Urinary bladder (tissue), 4 donors: ENCODE measurements at places on chromosomes 4 and X. TPM values are rescaled to one million over a fixed set of nuclear protein-coding genes. Genes with fewer than 3 reads are reported as not detected.

DIAPH2 gene
- 11.8 TPM for polyA plus RNA-seq

RHOH gene
- 3.2 TPM for polyA plus RNA-seq

NDST4 gene
- 0.04 TPM for polyA plus RNA-seq

CXCL6 gene
- polyA plus RNA-seq = not detected

FBXW7 gene
- polyA plus RNA-seq = 7.9 TPM

DTHD1 gene
- 0.04 TPM for polyA plus RNA-seq

CSN1S1 gene
- 0.19 TPM for polyA plus RNA-seq

NAA11 gene
- polyA plus RNA-seq = not detected

BEX2 gene
- 9.8 TPM for polyA plus RNA-seq

HTN3 gene
- not detected for polyA plus RNA-seq

- no peak for DNase-seq
Observed at GRCh38 chr4:25759101-25759500, 103.5 kb downstream of the SLC34A2 start.

GRCh38 chr4:5893004-5893580 lies at the start of gene CRMP1:
TSS of gene CRMP1 (minus strand) at chr4:5893086. CDS start at chr4:5892969, 117 bp downstream.
- no peak for DNase-seq

- DNase-seq = no peak
Observed at GRCh38 chrX:118761939-118762707, 34.7 kb downstream of the IL13RA1 start.

- peak; percentile 2 for DNase-seq
Observed at GRCh38 chr4:2714061-2714770, 41.9 kb downstream of the TNIP2 start.

DNA sequence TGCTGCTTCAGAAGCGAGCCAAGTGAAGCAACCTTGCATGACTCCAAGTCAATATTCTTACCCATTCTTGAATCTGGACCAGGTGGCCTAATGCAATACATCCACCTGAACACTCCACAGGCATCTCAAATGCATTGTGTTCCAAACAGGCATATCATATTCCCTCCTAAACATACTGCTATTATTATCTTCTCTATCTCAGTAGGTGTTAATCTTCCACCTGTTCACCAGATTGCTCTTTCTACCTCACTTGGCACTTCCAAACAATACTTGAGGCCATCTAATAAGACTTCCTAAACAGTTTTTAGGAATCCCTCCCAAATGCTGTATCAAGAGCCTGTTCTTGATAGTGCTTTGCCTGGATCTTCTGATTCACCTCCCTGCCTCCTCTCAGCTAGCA lies 90.7 kb downstream of the GPRIN3 start:
- no peak for DNase-seq

DNA sequence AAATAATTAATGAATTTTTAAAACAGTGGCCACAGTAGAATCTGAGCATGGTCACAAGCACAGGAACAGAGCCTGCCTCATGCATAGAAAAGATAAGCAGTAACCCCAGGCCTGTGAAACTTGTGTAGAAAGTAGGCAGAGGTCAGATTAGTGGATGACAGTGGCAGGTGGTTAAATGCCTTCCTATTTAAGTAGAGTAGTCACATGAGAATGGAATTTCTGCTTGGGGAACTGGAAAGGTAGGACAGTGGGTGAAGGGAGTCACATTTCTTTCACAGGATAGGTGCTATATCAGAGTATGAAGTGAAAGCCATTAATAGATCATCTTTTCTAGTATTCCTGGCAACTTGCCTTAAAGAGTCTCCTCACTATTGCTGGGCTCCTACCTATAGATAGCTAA lies 34.9 kb upstream of the ASB12 start:
- no peak for DNase-seq

DNA sequence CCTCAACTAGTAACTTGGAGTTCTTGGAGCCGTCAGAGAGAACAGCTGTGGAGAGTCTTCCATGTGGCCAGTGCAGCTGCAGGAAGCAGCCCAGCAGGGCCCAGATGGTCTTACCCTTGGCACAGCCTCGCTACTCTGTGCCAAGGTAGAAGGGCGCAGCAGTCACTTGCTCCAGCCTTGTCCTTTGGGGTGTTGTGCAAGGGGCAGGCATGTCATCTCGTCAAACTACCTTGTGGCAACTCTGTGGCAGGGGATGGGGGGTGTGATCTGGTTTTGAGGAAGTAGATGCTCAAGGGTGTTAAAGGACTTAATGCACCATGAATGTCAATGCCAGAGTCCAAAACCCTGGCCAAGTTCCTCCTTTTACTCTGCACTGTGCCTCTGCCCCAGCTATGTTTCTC lies 34.2 kb upstream of the TBC1D14 start:
- DNase-seq = no peak

DNA sequence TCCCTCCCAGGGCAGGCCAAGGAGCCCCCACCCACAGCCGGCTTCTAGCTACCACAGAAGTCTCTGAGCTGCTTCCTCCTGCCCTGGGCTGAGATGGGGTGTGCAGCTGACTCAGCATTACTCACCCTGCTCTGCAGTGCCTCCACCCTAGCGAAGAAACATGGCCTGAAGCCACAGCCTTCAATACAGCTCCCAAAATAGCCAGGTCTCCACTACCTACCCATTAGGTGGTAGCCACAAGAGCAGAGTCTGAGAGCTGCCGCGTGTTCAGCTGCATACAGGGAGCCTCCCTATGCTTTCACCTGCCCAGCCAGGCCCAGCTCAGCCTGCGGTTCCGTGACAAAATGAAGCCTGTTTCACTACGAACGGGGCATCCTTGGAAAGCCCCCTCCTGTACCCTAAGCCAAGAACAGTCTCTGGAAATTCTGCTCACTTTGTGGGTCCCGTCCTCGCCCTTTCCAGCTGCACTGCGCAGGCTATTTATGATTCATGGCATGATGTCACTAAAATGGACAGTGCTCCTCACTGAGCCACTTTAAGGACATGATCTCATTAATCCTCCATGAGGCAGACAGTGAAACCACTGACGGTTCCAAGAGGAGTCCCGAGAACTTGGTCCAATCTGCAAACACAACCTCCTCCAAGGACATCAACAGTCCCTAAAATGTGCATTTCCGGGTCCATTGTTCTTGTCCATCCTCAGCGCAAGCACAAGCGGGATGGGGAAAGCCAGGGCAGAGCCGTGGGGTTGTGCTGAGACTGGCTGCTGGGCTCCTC lies 20.2 kb downstream of the WDR1 start:
- DNase-seq = no peak

- DNase-seq = no peak
Observed at GRCh38 chr4:175422331-175422730, 389.7 kb downstream of the GPM6A start.

GRCh38 chrX:13103188-13103913 lies 58.9 kb upstream of the FAM9C start:
- DNase-seq = no peak

DNA sequence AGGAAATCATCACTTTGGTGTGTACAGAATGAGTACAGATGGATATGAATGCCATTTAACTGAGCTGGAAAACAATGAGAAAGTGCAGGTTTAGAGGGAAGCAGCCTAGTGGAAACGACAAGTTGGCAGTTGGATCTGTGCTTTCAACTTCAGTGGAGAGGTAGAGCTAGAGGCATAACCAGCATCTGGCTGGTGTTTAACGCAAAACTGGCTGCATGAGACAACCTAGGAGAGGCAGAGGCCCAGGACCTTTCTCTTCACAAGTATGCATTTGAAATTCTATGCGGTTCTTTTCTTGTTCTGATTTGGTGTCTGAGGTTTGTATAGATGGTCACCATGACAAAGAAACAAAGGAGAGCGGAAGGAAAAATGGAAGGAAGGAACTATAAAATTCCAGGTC lies 63.1 kb downstream of the ANXA5 start:
- DNase-seq = no peak

GRCh38 chrX:33906971-33907370 lies 225.1 kb downstream of the FAM47A start:
- no peak for DNase-seq

DNA sequence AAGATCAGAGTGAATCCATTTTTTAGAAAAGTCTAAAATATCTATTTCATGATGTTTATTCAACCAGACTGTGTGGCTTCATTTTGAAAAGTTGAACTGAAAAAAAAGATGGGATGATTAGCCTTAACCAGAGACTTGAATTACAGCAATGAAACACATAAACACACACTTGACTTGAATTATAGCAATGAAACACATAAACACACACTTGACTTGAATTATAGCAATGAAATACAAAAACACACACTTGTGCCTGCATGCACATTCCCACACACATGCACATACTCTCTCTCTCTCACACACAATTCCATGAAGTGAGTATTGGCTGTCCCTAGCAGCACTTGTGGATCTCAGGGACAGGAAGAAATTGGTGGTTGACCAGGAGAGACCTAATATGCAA lies 286.8 kb downstream of the USP46 start:
- DNase-seq = no peak

- DNase-seq = no peak
Observed at GRCh38 chr4:48311896-48312295, 29.4 kb upstream of the SLAIN2 start.

DNA sequence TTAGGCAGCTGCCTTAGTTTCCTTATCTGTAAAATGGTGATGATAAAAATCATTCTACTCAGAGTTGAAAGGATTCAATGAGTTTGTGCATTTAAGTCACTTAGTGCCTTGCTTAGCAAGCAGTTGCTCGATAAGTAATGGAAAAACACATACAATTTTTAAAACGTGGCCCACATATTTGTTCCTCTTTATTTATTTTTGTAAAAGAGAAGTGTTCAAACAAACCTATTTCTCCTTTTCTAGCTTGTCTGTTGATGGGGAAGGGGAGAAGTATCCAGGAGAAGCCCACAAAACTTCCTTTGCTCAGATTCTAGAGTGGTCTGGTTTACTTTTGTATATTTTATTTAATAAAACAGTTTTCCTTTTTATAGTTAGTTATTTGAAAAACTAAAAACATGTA lies 3.3 kb upstream of the HPGDS start:
- no peak for DNase-seq

GRCh38 chrX:38055170-38055847 lies 49.0 kb downstream of the SYTL5 start:
- no peak for DNase-seq

DNA sequence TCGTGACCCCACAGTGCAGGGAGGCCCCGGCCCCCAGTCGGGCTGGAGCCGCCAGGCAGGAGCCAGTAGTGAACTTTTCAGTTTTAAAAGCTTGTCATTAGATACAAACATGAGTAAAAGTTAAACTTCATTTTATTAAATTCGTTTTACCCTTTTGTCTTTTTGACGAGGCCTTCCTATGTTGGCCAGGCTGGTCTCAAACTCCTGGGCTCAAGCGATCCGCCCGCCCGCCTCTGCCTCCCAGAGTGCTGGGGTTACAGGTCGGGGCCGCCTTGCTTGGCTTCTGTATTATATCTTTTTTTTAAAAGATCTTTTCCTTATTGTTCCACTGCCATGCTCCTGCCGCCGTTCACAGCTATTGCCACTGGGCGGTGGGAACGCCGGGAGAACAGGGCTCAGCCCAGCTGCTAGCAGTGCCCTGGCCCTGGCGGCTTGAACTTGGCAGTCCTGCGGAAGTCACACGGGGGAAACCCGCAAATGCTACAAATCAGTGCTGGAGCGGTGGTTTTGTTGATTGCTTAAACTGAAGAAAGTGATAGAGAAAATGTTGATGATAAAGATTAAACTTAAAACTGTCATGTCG lies 968 bp upstream of the NELFA start:
- no peak for DNase-seq

GRCh38 chr4:109295081-109295480 lies 7.4 kb downstream of the COL25A1 start:
- no peak for DNase-seq

DNA sequence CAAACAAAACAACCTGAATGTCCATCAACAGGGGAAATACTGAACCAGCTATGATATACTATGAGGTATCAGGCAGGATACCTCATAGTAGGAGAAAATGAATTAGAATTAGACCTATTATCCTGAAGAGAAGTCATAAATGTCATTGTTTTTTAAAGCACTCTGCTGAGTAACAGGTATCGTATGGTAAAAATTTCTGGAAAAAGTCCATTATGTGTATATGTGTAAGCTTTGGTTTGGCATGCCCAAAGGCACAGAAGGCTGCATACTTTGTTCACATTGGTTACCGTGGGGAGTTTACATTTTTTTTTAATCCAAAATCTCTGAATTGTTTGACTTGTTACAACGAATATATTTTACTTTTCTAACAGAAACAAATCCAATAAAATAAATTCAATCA lies 70.5 kb downstream of the RPS3A start:
- no peak for DNase-seq

DNA sequence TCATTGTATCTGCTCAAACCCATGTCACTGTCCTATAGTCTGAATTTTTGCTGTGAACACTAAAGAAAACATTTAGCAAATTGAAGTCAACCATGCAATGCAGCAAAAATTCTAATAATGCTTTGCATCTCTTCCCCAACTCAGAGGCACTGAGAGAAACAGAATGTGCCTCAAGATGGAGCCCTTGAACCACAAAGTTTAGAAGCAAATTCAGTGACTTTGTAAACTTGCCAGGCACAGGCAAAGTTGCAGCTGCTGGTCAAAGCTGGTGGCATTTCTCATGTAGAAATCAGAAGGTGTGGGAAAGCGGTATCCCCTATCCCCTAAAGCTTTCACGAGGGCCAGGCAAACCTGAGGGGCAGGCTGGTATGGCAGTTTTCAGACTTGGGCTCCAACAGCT lies 121.7 kb upstream of the DIPK2B start:
- peak; percentile 29 for DNase-seq

DNA sequence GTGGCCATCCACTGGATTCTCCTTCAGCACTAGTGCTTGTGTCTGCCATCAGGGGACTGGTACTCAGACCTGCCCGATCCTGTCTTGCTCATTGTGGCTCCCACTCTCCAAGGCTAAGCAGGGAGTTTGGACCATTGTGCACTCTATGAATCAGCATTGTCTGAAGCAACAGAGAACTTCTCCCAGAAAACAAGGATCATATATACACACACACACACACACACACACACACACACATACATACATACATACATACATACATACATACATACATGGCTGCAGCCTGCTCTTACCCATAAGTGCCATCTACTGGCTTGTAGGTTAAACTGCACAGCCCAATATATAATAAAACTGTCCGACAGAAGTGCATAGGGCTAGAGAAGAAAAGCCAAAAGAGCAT lies 345.3 kb upstream of the LCORL start:
- DNase-seq = no peak

DNA sequence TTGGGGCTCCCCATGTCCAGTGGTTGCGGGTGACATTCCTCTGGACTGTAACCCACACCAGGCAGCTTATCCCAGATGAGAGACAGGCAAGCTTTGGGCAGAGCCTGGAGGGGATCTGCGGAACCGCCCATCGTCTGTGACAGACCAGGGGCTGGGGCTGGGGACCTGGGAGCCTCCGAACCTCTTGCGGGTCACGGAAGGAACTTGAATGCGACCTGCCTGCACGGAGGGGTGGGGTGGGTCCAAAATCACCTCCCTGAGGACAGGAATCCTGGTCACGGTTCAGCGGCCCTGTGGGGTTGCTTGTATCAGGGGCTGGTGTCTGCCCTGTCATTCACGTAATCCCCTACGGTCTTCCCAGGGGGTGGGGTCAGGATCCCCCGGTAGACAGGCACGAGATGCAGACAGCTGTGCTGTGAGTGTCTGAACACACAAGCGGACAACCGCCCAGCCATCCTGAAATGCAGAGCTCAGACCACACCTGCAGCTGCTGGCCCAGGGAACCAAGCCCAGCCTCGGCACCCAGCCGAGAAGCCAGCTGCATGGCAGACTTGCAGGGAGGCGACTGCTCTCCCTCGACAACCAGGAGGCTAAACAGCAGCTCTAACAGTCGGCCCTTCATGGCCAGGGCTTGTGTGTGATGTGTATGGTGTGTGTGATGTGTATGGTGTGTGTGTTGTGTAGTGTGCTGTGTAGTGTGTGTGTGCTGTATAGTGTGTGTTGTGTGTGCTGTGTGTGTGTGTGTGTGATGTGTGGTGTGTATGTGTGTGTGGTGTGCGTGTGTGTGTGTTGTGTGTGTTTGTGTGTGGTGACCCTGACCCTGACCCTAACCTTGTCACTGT lies 105.9 kb upstream of the ADRA2C start:
- no peak for DNase-seq

GRCh38 chrX:125308653-125309052 lies 11.0 kb upstream of the TEX13C start:
- DNase-seq = no peak
